ENCODE measurements at places on chromosomes 1 and 21.

DNA sequence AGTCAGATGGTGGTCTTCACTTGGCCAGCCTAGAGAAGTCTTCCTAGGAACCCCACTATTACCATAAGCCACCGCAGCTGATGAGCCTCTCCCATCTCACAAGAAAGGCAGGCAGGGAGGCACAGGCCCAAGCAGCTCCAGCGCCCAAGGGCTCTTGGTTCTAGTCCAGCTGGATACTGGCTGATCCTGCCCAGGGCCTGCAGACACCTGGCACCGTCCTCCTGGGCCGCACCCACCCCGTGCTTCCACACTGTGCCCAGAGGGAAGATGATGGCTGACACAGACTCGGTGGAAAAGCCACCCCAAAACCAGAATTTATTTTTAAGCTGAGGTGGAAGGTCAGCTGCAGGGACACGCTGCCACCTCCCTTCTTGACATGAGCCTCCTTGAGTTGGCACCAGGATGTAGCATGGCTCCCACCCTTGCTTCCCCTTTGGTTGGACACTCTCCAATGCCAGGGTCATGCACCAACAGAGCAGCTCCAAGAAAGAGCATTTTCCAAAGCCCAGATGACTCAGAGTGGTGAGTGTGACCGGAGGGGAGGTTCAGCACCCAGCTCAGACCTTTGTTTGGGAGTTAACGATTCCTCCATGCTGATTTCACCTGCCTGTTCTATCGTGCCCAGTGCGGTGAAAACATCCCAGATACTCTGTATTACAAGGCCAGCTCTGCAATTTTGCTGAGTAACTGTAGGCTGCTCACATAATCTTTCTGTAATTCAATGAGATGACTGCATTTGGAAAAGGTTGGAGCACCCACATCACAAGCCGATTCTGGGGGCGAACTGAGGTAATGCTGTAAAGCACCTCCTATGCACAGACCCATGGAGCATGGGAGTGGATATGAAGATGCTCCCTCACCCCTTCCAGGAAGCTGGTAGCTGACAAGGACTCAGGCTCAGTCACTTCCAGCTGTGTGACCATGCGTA lies 63.1 kb upstream of the SLC2A1 start:
- no peak for DNase-seq

- DNase-seq, result no peak
These were observed 14.1 kb downstream of the INPP5B start for GRCh38 chr1:37932759-37933158.

- DNase-seq, result peak; percentile 8
These were observed 43.6 kb downstream of the FAAH start for GRCh38 chr1:46437723-46438122.

DNA sequence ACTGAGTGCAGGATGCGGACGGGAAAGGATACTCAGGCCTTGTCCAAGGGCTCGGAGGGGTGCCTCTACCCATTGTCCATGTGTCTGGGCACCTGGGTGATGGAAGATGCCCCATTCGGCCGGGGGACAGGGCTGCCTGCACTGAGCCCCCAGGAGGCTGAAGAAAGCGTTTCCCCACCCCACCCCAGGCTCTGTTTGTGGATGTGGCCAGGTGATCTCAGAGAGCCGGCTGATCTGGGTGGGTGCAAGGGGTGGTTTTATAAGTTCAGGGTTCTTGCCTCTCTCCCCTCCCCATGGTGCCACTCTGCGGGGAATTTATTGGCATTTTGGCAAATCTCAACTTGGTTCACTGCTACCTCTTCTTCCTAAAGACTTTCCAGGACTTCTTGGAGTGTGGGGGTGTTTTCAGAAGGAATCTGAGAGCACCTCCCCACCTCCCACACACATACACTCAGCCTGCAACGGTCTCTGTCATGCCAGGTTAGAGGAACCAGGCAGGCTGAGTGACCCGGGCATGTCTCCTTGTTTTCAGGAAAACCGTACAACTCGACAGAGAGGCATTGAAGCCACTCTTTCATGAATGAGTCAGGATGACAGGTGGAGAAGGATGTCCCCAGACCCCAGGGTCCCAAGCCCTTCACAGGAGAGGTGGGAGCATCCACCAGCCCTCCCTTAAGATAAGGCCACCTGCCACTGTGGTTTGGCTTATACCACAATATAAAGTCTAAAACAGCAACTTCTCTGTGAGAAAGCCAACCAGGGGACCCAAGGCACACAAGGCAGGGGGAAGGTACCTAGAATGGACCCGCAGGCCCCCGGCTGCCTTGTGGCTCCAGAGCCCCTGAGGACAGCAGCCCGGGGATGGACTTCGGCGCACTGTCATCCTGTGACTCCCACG lies 174.9 kb downstream of the ETS2 start:
- DNase-seq, result peak; percentile 22

DNA sequence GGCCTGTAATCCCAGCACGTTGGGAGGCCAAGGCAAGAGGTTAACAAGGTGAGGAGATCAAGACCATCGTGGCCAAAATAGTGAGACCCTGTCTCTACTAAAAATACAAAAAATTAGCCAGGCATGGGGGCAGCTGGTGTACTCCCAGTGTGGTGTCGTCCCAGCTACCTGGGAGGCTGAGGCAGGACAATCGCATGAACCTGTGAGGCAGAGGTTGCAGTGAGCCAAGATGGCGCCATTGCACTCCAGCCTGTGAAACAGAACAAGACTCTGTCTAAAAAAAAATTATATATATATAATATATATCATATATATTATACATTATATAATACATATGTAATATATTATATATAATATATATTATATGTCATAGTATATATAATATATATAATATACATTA lies 249.2 kb upstream of the TPTE start:
- no peak for DNase-seq

GRCh38 chr1:31938184-31938975 lies at the start of gene PTP4A2:
PTP4A2 (minus strand) TSS chr1:31938368; CDS start chr1:31919065, 19,303 bp downstream.
- peak; percentile 95 for DNase-seq

DNA sequence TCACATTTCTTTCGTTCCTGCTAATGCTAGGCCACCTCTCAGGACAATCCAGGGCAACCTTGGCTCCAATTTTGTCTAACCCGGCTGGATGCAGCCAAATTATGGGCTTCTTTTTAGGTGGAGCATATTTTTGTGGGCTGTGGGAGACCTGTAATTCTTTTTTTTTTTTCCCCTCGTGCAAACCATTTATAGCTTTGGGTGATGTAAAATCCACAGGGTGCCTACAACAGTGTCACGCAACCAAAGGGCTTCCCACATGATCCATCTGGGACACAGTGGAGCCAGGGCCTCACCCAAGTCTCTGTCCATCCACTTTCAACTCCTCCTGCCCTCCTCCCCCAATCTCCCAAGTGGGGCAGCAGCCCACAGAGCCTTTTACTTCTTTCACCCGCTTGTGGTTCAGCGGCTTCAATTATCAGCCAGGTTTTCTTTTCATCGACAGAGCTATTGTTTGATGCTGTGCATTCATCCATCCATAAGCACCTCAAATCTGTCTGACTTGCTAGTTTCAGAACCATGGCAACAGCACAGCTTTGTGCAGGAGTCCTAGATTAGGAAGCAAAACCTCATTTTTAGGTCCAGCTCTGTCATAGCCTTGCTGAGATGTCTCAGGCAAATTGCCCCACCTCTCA lies 10.0 kb upstream of the OVAAL start:
- no peak for DNase-seq

DNA sequence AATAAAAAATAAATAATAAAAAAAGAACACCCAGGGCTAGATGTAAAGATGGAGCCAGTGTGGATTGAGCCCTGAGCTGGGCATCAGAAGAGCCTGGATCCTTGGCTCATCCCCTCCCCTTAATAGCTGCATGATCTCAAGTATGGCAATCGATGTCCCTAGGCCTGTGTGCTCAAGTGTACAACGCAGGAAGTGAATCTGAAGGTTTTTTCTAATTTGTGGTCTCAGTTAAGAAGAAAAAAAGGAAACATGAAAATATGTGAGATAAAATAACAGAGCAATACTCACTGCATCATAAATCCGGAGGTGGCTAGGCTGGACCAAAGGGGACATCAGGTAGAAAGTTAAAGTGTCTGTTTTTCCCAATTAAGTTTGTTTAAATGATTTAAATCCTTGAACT lies 47.3 kb upstream of the SLC44A3 start:
- DNase-seq, result no peak

DNA sequence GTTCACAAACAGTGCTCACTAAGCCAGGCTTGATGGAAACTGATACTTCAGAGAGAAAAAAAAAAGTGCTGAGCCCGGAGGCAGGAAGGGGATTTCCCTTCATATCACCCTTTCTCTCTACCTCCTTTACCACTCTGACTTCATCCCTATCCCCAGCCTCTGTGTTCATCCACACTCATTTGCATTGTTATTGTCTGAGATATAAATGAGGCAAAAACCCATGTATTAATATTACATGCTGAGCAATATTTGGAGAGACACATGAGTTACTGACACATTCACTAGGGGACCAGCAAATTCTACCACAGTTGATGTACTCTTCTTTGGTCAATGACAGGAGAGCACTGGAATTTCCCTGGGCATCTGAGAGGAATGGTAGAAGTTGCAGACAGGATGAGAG lies 175.8 kb downstream of the TNFSF18 start:
- DNase-seq, result no peak

DNA sequence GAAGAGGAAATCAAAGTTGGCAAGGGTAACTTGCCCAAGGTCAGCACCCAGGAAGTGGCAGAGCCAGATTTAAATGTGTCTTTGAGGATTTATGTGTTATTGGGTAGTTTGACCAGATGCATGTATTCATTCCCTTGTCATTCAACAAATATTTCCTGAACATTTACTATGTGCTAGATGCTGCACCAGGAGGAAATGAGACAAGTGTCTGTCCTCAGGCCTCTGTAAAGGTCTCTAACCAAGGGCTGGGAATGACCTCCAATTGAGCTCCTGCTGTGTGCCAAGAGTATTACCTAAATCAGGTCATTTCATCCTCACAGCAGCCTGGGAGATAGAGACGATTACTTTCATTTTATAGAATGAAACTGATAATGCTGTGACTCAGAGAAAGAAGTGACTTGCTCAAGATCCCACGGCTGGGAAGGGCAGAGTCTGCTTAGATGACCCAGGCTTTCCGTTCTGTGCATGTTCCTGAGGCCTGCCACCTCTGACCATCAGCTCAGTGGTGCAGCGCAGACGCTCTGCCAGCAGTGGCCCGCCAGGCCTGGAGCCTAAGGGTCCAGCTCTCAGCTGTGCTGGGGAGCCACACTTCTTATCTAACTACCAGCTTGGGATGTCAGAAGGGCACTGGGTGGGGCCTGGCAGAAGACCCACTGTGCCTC lies 3.5 kb upstream of the TTC22 start:
- DNase-seq, result no peak

DNA sequence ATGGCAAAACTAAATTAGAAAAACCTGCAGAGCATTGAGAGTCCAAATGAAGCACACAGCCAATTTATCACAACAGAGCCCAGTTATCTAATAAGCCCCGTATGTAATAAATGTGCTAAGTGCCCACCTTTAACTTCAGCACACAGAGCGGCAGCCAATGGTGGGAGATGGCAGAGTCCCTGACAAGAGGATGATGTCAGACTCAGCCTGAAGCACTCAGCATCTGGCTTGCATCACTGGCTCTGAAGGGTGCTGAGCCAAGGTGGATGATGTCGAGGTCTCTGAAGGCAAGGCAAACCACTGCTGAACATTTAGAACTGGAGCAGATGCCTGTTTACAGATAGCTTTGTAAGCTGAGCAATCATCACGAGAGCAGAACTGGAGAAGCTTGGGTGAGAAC lies 118.3 kb downstream of the NUF2 start:
- no peak for DNase-seq

DNA sequence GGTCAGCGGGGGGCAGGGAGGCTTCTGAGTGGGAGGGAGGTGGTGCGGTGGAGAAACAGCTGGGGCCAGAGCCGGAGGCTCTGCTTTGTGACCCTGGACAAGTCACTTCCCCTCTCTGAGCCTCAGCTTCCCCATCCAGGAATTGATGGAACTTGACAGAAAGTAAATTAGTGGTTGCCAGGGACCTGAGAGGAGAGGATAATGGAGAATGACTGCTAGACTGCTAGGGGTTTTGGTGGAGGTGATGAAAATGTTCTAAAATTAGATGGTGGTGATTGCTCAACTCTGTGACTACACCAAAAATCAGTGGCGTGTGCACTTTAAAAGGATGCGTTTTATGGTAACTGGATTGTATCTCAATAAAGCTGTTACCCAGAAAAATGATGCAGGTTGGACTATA lies 100.9 kb downstream of the ARHGEF10L start:
- DNase-seq, result no peak

- DNase-seq, result no peak
These were observed 376.4 kb upstream of the LRRC7 start for GRCh38 chr1:69191335-69191734.
